ENCODE measurements at places on chromosomes 1 and 21.
A peak's percentile ranks its signal among the peaks of the same experiment; 100 is the strongest.

GRCh38 chr1:87331365-87332241, 2.9 kb downstream of the LMO4 start:
- peak; percentile 68 for DNase-seq

DNA sequence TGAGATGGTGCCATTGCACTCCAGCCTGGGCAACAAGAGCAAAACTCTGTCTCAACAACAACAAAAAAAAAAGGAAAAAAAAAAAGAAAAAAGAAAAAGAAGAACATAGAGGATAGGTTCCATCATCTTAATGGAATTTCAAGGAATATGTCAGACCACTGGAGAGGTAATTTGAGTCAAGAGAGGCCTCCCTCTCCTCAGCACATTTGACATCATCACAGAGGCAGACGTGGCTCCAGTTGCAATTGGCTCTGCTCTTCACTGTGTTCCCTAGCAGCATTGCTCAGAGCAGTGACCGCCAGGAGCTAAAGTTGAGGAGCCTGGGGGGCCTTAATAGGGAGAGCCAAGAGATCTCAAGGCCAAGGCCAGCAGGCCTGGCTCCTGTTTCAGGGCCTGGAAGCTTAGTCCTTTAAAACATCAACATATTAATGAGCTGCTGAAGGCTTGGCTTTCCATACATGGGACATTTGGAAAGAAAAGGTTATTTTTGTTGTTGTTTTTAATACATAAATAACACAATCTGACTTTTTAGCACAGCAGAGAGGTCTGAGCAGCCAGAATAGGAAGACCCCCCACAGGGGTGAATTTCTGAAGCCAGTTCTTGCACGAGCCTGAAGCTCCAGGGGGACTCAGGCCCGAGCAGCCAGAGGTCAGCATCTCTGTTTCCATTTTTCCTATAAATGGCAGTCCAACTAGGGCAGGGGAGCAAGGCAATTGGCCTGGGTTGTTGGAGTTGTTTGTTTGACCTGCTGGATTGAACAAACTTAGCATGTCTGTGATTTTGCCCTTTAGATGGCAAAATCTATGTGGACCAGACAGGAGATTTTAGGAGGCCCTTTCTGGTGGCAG, 118.3 kb upstream of the FGGY start:
- DNase-seq = no peak

DNA sequence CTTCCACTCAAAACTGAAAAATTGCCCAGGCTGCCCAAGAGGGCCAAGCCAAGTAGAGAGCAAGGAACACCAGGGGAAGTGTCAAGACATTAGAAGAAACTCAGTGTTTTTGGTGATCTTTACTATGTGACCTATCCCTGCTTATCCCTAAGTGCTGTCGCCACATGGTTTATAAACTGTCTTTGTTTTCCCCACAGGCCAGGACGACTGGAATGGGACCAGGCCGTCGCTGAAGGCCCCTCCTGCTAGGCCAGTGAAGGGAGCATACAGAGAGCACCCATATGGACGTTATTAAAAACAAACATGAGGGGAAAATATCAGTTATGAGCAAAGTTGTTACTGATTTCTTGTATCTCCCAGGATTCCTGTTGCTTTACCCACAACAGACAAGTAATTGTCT, 28.7 kb downstream of the KHDRBS1 start:
- no peak for DNase-seq

DNA sequence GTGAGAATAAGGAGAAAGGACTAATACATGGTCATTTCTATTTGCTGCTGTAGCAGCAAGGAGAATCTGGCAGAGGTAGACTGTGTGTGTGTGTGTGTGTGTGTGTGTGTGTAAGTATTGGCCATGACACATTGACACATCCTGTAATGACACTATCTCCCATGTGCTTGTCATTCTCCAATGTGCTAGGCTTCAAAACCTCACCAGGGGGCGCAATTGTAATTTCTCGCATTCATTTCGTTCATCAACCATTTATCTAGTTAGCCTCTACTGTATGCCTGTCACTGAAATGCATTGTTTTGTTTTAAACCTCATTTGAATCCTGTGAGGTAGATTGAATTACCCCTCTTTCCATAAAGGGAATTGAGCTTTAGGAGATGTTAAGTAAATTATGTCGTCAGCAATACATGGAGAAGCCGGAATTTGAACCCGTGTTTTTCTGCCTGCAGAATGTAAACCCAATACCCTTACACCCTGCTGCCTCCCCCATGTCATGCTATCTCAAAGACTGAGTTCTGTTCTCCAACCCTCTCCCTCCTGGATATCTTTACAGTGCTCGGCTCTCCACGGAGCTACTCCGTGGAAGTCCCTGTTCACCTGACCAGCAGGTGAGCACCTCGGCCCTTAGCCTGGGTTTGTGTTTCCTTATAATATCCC, 100.8 kb downstream of the UCK2 start:
- peak; percentile 78 for DNase-seq

DNA sequence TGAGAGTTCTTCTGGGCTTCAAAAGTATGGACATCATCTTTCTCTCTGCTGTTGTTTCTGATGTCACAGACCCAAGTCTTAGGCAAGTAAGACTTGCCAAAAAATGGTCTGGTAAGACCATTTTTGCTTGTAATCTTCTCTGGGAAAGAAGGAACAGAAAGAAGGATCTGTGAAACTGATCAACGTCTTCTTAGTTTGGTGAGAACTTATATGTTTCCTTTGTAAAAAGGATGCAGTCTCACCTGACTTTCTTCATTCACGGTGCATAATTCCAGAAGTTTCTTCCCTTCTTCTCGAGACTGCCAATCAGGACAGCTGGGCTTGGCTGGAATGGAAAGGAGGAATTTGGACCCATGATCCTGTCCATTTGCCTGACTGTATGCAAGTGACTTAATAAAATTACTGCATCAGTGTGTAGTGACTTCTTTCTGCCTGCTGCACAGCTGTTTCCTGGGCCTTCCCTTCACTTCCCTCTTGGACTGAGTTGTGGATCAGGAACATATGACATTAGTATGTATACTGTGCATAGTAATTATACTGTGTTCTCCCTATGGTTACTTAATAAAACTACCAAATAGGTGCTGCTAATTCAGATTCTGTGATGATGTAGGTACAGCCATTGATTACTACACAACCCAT, 7.6 kb upstream of the DENND1B start:
- no peak for DNase-seq

DNA sequence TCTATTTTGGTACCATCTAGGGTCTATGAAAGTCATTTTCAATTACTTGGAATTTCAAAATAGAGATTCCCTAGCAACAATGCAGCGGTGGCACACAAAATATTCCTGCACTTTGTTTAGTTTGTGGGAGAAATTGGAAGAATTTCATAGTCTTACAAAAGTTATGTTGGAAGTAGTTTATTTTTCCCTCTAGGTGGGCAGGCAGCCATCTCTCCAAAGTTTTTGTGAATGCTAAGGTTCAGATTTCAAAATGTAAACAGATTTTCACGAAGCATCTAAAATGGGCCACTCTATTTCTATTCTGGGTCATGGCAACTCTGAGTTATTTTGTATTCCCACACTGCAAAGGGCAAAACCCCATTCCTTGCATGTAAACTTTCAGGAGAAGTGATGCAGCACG, 8.0 kb downstream of the SMCP start:
- DNase-seq = no peak

DNA sequence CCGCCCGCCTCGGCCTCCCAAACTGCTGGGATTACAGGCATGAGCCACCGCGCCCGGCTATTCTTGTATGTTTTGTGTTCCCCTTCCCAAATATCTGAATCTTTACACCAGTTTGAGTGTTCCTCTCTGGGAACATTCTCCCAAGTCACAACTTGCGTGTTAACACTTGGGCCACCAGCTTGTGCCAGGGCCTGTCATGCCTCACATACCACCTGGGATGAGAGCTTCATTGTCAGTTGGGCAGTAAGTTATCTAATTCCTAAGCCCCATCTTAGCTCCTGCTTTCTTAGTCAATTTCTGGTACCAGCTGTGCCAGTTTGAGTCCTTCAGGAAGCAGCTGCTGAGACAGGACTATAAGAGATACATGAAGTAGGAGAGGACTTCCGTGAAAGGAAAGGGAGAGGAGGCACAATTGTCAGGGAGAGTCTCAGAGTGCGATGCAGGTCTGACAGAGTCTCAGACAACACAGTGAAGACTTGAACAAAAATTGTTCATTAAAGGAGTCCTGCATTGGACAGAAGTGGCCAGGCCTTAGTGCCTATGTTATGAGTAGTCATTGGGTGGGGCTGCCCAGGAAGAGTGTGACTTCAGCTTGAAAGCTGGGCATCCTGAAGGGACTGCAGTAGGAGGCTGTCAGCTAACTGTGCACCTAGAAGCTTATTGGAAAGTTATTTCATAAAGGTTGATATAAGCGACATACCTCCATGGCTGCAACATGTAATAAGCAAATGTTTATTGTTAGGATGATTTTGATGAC, 17.3 kb downstream of the ZFYVE9 start:
- DNase-seq = no peak
